ENCODE measurements at places on chromosomes 5 and 9. TPM values are rescaled to one million over a fixed set of nuclear protein-coding genes. Genes with fewer than 3 reads are reported as not detected.

The GDF9 gene
- total RNA-seq: not detected

The ACOT12 gene
- total RNA-seq: not detected

The EDIL3 gene
- total RNA-seq: 15.2 TPM

The HRCT1 gene
- total RNA-seq: 5.4 TPM

The RANBP17 gene
- 5.4 TPM for total RNA-seq

The IRX1 gene
- total RNA-seq: not detected

The LCN6 gene
- 17.9 TPM for total RNA-seq

The EPB41L4A gene
- total RNA-seq: 27.5 TPM

The ANKRD18B gene
- total RNA-seq: 5.9 TPM

The TLX3 gene
- not detected for total RNA-seq

The IL17B gene
- total RNA-seq: 2.7 TPM

The NPR3 gene
- total RNA-seq: 14.7 TPM

The PCDHB2 gene
- total RNA-seq: 3.4 TPM

The ROPN1L gene
- total RNA-seq: 4.2 TPM

The PLAC8L1 gene
- not detected for total RNA-seq
